ENCODE measurements at places on chromosomes 5 and 9. TPM values are rescaled to one million over a fixed set of nuclear protein-coding genes. Genes with fewer than 3 reads are reported as not detected.

SH2D3C gene
- 58.3 TPM for total RNA-seq

ADAMTS2 gene
- not detected for total RNA-seq

GABRB2 gene
- total RNA-seq, result not detected

CNTFR gene
- not detected for total RNA-seq

SPAG8 gene
- total RNA-seq, result 0.25 TPM

POC5 gene
- 8.5 TPM for total RNA-seq

SEPTIN8 gene
- total RNA-seq, result 88.8 TPM

BARHL1 gene
- not detected for total RNA-seq
